ENCODE measurements at places on chromosomes 1 and 21. TPM values are rescaled to one million over a fixed set of nuclear protein-coding genes. Genes with fewer than 3 reads are reported as not detected.

Gene ZNF683
- 10.1 TPM for total RNA-seq

Gene CCDC18
- total RNA-seq: 7.4 TPM

Gene C1QC
- 1.9 TPM for total RNA-seq

Gene SLAMF9
- total RNA-seq: not detected

Gene S100A8
- total RNA-seq: not detected

Gene CFHR2
- not detected for total RNA-seq

Gene HPDL
- total RNA-seq: 1.4 TPM

Gene TIAM1
- total RNA-seq: 65.5 TPM

Gene C1orf198
- total RNA-seq: 3.6 TPM

Gene SPATA46
- not detected for total RNA-seq

Gene DIO1
- not detected for total RNA-seq

Gene LIPI
- not detected for total RNA-seq

Gene ADGRL2
- 0.70 TPM for total RNA-seq

Gene AADACL3
- total RNA-seq: not detected

Gene PGLYRP3
- not detected for total RNA-seq

Gene GJB3
- not detected for total RNA-seq

All from T-cell (primary cell).